ENCODE measurements at places on chromosomes 1 and 21. TPM values are rescaled to one million over a fixed set of nuclear protein-coding genes. Genes with fewer than 3 reads are reported as not detected.

GRCh38 chr1:55071477-55071876, 32.1 kb downstream of the PCSK9 start:
- DNase-seq, result no peak

- DNase-seq, result no peak
Observed at GRCh38 chr21:43815107-43815613, 25.8 kb downstream of the RRP1 start.

- DNase-seq, result no peak
Observed at GRCh38 chr1:185281245-185281644, 35.8 kb downstream of the IVNS1ABP start.

GRCh38 chr1:14687147-14687546, 88.7 kb downstream of the KAZN start:
- no peak for DNase-seq

DNA sequence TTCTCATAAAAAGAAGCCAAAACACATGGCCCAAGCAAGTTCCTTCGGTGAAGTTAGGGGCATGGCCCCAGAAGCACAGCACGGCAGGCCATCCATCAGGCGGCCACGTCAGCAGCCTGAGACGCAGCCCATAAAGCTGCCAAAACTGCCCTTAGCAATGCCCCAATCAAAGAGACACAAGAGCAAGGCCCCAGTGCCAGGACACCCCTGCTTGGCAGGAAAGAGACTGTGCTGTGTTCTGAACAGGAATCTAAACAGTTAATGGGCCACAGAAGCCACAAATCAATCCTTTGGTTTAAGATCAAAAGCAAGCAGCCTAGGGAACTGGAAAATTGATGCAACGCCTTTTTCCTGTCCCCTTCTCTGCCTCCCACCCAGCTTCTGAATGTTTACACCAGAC, 497.0 kb upstream of the USP24 start:
- no peak for DNase-seq

DNA sequence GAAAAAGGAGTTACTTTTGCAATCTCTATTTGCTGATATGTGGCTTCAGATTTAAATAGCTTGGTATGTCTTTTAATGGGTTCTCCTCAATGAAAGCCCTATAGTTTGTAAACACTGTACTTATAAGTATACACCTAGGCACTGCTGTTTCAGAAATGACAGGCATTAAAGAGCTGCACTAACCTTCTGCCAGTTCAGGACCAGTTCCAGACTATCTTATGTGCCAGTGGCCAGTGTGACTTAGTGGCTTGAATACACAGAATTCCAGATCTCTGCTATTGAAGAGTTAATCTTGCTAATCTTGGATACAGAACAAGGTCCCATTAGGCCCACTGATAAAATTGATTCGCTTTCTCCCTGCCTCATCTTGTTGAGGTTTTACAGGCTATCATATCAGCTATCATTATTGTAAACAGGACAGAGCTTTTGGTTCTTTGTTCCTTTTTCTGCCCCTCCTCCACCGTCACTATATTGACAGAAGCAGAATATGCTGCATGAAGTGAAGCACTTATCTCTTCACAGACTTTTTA, 337.5 kb downstream of the LRRIQ3 start:
- DNase-seq, result no peak

DNA sequence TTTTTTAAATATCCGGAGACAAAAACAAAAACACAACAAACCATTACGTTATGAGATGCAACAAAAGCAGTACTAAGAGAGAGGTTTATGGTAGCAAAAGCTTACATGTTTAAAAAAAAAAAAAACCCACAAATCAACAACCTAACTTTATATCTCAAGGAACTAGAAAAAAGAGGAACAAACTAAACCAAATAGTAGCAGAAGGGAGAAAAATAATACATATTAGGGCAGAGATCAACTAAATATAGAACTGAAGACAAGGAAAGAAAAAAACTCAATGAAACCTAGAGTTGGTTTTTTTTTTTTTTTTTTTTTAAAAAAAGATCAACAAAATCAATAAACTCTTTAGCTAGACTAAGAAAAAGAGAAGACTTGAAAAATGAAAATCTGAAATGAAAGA, 34.9 kb downstream of the ZNF644 start:
- no peak for DNase-seq

DNA sequence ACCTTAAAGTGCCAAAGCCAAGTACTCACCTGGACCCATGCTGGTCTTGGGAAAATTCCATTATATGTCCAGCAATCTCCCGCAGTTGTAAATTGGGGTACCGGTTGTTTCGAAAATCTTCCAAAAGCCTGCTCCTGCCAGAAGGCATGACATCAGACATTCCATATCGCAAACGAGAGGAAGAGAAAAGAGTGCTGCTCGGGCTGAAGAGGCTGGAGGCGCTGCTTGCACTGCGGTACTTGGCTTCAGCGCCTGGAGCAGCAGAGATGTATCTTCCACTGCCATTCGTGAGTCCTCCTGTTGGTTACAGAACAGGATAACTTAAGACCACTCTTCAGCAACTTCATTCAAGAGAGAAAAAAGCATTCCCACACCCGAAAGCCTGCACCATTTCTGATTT, 45.1 kb upstream of the SDC3 start:
- no peak for DNase-seq

- DNase-seq, result no peak
Observed at GRCh38 chr1:14067711-14068110, 367.7 kb downstream of the PRDM2 start.

DNA sequence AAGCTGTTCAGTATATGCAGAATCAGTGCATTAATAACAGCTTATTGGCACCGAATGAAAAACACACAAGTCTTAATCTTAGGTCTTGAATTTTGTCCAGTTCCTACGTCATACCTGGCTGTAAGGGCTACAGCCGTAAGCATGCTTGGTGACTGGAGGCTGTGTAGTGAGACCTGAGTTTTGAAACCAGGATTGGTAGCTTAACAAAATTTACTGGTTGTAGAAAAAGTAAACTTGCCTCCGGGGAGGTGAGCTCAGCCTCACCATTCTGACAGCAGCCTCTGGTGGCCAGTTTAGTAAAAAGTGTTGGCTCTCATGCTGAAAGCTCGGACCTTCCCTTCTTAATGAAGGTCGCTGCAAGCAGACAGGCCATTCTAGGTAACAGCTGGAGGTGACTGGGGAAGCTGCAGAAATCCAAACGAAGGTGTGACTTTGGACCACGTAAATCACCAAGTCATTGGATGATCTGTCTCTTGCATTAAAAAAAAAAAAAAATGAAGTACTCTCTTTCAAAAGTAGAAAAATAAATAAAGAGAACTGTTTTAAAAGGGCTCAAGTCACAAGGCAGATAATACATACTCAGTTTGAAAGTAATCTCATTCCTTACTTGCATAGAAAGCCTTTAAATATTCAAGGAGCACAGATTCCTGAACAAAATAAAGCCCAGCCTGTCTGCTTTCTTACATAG, 48.9 kb downstream of the HLCS start:
- peak; percentile 30 for DNase-seq

GRCh38 chr1:222697826-222698225, 14.5 kb downstream of the AIDA start:
- no peak for DNase-seq

GRCh38 chr1:150612014-150612345, 17.4 kb downstream of the ENSA start:
- DNase-seq, result no peak

- no peak for DNase-seq
Observed at GRCh38 chr1:229461032-229461668, 27.3 kb upstream of the ACTA1 start.

DNA sequence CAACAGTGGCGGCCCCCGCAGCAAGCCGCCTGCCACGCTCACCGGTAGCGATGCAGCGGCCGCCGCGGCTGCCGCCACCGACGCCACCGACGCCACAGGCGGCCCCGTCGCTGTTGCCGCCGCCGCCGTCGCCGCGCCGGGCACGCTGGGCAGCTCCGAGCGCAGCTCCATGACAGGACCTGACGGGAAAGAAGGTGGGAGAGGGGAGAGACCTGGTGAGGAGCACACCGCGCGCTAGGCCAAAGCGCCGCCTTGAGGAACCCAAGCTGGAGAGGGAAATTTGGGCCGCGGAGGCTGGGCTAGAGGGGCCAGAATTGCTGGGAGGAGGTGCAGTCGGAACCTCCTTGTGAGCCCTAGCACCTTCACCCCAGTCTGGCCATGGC, 1.9 kb downstream of the DMRTA2 start:
- DNase-seq, result no peak

GRCh38 chr1:47650205-47650604, 212.4 kb downstream of the FOXD2 start:
- no peak for DNase-seq

- no peak for DNase-seq
Observed at GRCh38 chr1:210669951-210670350, 341.2 kb downstream of the HHAT start.

DNA sequence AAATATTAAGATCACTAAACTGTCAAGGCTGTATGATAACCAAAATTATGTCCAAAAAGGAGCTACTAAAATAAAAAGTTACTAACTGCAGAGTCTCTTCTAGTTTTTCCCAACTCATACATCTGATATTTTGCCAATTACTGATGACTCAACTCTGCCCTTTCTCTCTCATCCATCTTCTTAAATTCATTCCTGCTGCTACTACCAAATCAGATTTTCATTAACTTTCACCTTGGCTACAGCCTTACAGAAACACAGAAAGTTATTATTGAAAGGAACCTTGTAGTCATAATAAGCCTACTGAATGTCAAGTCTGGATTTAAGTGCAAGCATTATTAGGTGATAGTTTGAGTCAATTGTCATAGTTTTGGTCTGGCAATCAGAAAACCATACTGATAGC, 273.1 kb downstream of the DPYD start:
- no peak for DNase-seq

GRCh38 chr21:31221043-31221442, 123.0 kb downstream of the TIAM1 start:
- DNase-seq, result no peak

GRCh38 chr21:17451364-17451891, 61.4 kb upstream of the CXADR start:
- DNase-seq, result no peak

DNA sequence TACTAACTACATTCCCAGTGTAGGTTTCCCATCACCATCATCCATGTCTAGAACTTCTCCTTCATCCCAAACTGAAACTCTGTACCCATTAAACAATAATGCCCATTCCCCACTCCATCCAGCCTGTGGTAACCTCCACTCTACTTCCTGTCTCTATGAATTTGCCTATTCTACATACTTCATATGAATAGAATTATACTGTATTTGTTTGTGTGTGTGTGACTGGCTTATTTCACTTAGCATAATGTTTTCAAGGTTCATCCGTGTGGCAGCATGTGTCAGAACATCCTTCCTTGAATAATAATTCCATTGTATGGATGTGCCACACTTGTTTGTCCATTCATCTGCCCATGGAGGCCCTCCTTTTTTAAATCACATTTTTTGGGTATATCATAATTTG, 35.7 kb downstream of the ATP2B4 start:
- no peak for DNase-seq

TMEM52 gene
- 5.4 TPM for total RNA-seq

AIRE gene
- total RNA-seq, result not detected

CFHR1 gene
- total RNA-seq, result not detected

SPEN gene
- total RNA-seq, result 52.4 TPM

C1orf116 gene
- total RNA-seq, result not detected

NUF2 gene
- 5.8 TPM for total RNA-seq

MPL gene
- total RNA-seq, result not detected

ANKRD45 gene
- total RNA-seq, result 4.7 TPM
